Thyroid gland (tissue), 4 donors: ENCODE measurements at places on chromosomes 13 and 19.

GRCh38 chr13:90498096-90498495 is 849.4 kb upstream of the MIR17HG start:
- H3K4me1 ChIP-seq: no peaks in the 10 kb centered on the region
- no peaks in the 10 kb centered on the region for H3K27me3 ChIP-seq
- no peak for DNase-seq

DNA sequence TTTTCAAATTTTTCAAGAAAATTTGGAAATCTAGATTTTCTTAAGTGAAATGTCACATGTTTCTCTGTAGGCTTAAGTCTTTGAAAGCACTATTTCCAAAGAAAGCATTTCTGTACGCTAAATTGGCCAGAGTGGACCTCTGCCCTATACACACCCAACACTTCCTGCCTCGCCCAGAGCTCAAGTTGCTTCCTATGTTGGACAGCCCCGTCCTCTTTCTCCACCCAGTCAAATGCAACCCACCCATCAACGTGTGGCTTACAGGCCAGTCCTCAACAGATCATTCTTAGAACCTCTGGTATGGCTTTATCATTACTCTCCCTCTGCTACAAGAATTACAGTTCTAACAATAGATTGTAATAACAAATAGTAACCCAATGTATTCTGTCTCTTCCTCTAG is 24.2 kb downstream of the KLF12 start:
- H3K4me1 ChIP-seq: no peaks in the 10 kb centered on the region
- no peak overlapping the region for H3K4me3 ChIP-seq
- no peak for DNase-seq
- no peaks in the 10 kb centered on the region for H3K27me3 ChIP-seq
- no peak overlapping the region for H3K27ac ChIP-seq
- no peaks in the 10 kb centered on the region for H3K36me3 ChIP-seq

DNA sequence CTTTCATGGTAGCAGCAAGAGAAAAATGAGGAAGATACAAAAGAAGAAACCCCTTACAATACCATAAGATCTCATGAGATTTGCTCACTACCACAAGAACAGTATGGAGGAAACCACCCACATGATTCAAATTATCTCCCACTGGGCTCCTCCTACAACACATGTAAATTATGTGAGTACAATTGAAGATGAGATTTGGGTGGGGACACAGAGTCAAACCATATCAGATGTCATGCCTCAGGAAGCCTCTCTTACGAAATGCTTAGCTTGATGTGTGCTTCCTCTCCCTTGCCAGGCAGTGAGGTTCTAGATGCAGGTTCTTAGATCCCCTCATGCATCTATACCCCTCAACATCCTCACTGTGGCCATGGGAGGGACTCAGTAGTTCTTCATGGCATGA is 63.2 kb upstream of the RGCC start:
- no peak for DNase-seq
- no peaks in the 10 kb centered on the region for H3K36me3 ChIP-seq
- no peak overlapping the region for H3K4me3 ChIP-seq
- H3K27me3 ChIP-seq: no peaks in the 10 kb centered on the region
- no peaks in the 10 kb centered on the region for H3K4me1 ChIP-seq
- no peak overlapping the region for H3K27ac ChIP-seq

GRCh38 chr19:41395355-41395754 is 1.8 kb downstream of the EXOSC5 start:
- H3K36me3 ChIP-seq: no peaks in the 10 kb centered on the region
- no peak overlapping the region for H3K4me3 ChIP-seq
- H3K27ac ChIP-seq: no peak overlapping the region
- DNase-seq: no peak
